Cortex of kidney (tissue), 1 donor: ENCODE measurements at places on chromosomes 5 and 9.

GRCh38 chr5:112417931-112418658 is 982 bp downstream of the EPB41L4A start:
- no peak for DNase-seq

GRCh38 chr5:135032999-135033861 is 798 bp downstream of the PITX1 start:
- DNase-seq = no peak

- DNase-seq = no peak
Observed at GRCh38 chr5:132785365-132785764, 8.3 kb upstream of the SEPTIN8 start.

- no peak for DNase-seq
Observed at GRCh38 chr5:37028910-37029309, 152.3 kb downstream of the NIPBL start.

- DNase-seq = no peak
Observed at GRCh38 chr5:17878541-17878940, 244.3 kb downstream of the TAF11L14 start.

DNA sequence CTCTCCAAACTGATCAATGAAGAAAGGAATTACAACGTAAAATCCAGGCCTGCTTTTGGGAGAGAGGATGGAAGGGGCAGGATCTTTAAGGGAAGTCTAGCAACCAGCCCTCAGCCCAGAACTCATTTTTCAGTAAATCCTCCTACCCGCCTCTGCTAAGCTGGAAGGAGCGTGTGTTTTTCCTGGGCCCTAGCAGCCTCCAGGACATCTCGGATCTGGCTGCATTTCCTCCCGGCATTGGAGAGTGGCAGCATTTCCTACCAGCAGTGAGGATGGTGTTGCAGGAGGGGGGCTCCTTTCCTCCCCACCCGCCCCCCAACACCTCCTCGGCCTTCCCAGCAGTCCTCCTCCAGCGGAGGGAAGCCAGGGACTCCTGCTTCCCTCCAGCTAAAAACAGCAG is 54.5 kb downstream of the DCP2 start:
- no peak for DNase-seq

DNA sequence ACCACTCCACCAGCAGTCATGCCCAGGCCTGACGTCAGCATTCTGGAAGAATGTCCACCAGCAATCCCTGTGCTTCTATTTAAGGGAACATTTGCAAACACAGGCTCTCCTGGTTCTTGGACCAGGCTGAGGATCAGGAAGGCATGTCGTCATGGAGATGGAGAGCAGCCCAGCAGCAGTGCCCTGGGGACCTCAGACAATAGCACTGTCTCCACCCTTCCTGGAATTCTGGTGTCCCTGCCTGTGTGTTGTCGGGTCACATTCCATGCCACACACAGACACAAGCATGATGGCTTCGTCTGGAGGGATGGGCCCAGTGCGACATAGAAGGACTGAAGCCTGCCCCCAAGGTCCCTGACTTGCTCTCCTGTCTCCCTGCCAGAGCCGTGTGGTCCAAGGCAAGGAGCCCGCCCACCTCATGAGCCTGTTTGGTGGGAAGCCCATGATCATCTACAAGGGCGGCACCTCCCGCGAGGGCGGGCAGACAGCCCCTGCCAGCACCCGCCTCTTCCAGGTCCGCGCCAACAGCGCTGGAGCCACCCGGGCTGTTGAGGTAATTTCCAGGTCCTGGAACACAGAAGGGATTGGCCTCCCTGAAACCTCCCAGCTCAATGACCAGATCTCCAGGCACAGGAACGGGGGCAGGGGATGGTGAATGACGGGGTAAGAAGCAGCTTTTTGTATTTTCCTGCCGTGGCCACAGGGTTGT is 43.8 kb downstream of the STOM start:
- no peak for DNase-seq

GRCh38 chr5:112978836-112979235 is 2.2 kb downstream of the DCP2 start:
- no peak for DNase-seq

GRCh38 chr5:178259623-178260536 is 27.3 kb upstream of the PHYKPL start:
- no peak for DNase-seq

DNA sequence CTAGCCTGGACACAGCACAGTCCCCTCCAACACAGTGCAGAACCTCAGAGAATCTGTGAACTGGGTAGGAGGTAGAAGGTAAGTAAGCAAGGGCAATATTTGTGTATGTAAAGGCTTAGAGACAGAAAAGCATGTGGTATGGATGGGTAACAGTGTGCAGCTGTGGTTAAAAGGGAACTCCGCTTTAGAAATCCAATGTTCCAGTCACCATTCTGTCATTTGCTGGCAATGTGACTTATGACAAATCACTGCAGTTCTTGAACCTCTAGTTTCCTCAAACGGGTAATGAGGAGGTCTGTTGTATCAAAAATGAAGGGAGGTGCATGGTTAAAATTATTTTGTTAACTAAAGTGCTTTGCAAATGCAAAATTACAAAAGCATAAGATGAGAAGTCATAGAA is 125.5 kb upstream of the IFNE start:
- DNase-seq = no peak

- no peak for DNase-seq
Observed at GRCh38 chr5:109309326-109310063, 100.3 kb downstream of the PJA2 start.

DNA sequence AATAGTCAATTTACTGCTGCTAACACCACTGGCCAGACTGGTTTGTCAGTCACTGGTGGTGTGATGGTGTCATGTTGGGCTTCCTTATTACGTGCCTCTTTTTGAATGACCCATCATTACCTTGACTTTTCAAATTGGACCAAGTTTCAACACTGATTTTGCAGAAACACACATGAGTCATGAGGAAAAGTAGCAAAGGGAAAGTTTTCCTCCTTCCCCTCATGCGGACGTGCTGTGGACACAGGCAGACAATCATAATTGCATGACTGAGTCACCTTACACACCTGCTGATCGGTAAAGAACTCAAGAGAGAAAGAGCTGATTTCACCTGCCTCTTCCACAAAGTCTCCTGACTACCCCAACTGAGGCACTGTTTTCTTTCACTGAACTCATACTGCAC is 324.5 kb downstream of the ARRDC3 start:
- DNase-seq = no peak

DNA sequence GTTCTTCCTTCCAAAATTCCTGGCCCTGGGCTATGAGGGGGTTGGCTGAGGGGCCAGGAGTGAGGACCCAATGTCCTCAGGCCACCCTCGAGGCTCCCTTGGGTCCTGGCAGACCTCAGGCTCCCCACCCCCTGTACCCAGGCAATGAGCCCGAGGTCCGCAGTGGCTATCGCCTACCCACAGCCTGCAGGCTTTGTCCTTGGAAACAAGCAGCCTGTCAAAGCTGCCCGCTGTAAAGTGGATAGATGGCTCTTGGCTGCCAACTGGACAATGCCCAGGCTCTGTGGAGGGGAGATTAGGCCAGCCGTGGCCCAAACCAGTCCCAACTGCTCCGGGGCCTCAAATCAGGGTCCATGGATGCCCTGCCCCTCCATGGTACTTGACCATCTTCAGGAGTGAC is 2.2 kb upstream of the ADGRD2 start:
- no peak for DNase-seq

GRCh38 chr9:126516561-126516935 is 97.2 kb upstream of the LMX1B start:
- DNase-seq = no peak

DNA sequence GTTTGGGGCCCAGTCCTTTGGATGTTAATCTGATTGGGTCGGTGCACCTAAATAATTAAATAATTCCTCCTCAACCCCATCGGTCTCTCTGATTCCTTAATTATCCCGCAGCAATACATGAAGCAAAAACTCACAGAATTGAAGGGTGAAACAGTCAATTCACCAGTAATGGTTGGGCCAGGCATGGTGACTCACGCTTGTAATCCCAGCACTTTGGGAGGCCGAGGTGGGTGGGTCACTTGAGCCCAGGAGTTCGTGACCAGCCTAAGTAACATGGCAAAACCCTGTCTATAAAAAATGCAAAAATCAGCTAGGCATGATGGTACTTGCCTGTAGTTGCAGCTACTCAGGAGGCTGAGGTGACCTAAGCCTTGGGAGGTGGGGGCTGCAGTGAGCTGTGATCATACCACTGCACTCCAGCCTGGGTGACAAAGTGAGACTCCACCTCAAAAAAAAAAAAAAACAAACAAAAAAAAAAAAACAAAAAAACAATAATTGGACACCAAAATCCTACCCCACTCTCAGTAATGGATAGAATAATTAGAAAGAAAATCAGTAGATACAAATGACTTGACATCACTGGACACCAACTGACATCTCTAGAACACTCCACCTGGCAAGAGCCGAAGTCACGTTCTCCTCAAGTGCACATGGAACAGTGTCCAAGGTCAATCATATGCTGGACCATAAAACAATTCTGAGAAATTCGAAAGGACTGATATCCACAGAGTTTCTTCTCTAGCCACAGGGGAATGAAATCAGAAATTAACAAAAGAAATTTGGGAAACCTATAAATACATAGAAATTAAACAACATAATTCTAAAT is 5.3 kb downstream of the ABO start:
- no peak for DNase-seq

GRCh38 chr9:18921366-18922075 is 111.5 kb downstream of the SAXO1 start:
- no peak for DNase-seq

GRCh38 chr9:16136961-16137360 is 584.1 kb downstream of the CCDC171 start:
- DNase-seq = no peak

DNA sequence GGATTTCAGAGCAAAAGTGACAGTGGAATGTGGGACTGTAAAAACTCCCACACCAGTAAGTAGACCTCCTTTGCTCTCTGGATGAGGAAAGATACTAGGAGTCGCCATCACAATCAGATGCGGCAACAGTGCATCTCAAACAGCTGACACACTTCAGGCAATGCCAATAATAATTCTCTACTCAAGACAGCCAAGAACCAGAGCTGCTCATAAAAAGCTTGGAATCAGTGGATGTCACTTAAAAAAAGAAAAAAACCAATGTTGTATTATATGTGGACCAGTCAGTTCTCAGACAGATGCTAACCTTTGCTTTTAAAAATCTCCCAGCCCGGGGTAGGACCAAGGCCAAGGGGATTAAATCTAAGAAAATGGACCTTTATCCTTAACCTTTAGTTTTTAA is 185.0 kb downstream of the GNA14 start:
- DNase-seq = no peak

GRCh38 chr9:120030847-120031246 is 549.1 kb downstream of the CDK5RAP2 start:
- DNase-seq = no peak

DNA sequence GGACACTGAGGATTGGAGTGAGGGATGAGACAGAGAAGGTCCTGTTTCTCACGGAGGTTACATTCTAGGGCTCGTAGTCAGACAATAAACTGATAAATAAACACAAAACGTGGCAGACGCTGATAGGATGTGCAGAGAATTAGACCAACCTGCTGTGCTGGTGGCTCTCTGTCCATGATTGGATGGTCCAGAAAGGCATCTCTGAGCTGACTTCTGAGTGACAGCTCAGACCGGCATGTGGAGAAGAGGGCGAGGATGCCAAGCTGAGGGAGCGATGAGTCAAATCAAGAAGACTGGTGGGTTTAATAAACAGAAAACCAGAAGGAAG is 132.3 kb upstream of the TAF11L2 start:
- DNase-seq = no peak

DNA sequence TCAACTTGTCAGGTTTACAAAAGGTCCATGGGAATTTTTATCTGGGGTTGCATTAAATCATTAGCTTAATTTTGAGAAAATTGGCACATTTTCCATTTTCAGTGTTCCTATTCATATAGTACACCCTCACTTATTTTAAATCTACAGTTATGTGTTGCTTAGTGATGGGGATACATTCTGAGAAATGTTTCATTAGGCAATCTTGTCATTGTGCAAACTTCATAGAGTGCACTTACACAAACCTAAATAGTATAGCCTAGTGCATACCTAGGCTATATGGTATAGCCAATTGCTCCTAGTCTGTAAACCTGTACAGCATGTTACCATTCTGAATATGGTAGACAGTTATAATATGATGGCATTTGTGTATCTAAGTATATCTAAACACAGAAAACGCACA is 19.8 kb upstream of the FAM151B start:
- DNase-seq = no peak

DNA sequence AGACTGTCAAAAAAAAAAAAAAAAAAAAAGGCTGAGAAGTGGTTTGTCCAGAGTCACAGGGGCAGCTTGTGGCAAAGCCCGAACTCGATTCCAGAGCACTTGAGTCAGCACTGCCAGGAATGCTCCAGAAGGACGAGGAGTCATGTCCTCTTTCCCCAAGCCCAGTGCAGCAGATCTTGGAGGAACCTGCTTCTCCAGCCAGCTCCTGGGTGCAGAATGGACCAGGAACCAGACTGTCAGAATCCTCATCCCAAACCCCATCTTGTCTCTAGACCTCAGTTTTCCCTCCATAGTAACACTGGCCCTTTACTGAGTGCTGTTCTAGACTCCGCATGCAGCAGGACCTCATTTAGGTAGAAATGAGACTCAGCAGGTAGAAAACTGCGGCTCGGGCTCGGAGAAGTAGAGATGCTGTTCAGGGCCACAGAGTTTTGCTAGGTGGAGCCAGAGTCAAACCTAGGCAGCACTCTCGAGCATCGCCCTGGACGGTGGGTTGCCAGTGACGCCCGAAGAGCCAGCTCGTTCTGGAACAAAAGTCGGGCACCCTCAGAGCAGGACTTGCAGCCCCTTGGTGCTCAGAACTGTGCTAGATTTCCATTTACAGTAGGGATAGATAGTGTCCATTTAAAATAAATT is 15.4 kb downstream of the CD74 start:
- no peak for DNase-seq

DNA sequence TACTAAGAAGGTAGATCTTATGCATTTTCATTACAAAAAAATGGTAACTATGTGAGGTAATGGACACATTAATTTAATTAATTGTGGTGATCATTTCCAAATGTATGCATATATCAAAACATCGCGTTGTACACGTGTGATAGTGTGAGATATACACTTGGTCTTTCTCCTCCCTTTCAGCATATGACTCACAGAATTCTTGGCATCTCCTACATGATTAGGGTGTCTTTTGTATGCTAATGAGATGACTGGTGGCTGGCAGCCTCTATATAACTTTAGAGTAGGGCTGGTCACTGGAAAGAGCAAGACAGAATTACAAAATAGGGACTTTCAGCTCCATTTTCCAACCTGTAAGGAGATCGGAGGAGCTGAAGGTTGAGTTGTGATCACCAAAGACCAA is 1167.6 kb downstream of the CDH12 start:
- DNase-seq = no peak

- DNase-seq = no peak
Observed at GRCh38 chr9:107279086-107279485, 4.0 kb upstream of the RAD23B start.

GRCh38 chr9:2424619-2425033 is 197.0 kb upstream of the VLDLR start:
- DNase-seq = no peak

DNA sequence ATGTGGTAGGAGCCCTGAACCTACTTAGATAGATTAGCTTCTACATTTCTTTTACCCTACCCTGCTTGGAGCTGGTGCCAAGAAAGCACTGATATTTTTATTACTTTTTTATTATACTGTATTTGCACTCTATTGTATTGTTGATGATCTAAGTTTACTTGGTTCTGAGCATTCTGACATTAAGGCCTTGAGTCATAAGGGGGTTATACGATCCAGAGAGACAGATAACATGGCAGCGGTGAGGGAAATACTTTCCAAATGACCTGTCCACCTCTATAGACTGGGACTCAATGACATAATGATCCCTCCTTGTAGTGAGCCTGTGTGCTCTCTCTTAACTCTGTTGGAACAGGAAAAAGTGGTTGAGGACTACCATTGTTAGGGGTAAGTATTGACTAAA is 176.3 kb downstream of the MAN2A1 start:
- DNase-seq = no peak

GRCh38 chr5:105033637-105034400 is 1471.2 kb upstream of the NUDT12 start:
- DNase-seq = no peak
